Fibroblast of skin of right biceps (primary cell): ENCODE measurements at places on chromosomes 6 and 20.

- no peak for DNase-seq
Measured at GRCh38 chr6:127951172-127951917, 50.5 kb upstream of the THEMIS start.

GRCh38 chr6:70957284-70957617 lies 391 bp upstream of the B3GAT2 start:
- no peak for DNase-seq

DNA sequence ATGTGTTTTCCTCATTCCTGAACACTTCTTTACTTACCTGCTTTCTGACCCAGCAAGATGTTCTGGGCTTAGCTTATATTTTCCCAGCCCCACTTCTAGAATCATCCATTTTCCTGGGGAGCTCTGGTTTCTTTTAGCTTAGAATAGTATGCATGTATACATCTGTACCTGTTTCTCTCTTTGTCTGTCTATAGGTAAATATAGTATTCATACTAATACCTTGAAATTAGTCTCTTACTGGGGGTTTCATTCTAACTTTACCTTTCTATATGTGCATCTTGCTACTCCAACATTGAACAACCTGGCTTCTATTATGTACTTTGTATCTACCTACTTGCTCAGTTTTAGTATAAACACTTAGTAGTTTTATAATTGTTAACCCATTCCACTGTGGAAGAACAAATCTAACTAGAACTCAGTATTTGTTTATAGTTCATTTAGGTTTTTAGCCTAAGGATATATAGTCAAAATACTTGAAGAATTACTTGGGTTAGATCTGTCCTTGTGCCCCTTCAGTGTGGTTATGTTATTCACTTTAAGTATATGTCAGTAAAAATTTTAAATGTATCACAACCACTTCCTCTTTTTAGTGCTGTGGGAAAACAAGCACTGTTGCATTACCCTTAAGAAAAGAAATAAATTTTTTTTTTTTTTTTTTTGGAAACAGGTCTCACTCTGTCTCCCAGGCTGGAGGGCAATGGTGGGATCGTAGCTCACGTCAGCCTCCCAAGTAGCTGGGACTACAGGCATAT lies 54.0 kb downstream of the ASXL1 start:
- DNase-seq, result no peak

- no peak for DNase-seq
Measured at GRCh38 chr6:13495112-13495776, 7.8 kb upstream of the GFOD1 start.

DNA sequence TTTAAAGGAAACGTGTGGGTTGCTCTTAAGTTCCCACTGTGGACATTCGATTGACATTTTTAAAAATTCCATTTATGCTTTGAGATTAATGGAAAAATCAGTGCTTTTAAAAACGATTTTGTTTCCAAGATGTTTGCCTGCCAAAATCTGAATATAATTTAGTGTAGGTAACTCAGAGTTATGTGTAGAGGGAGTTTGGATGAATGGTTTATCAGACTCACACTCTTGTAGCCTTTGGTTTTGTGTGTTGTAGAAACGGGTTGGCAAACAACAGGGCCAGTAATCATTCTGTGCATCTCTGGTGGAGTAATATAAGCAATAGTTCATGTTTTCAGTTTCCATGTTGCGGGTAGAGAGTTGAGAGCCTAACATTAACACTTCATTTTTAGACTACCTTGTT lies 140.6 kb downstream of the RPS12 start:
- no peak for DNase-seq

- DNase-seq, result no peak
Measured at GRCh38 chr6:89859744-89860143, 30.1 kb downstream of the CASP8AP2 start.

DNA sequence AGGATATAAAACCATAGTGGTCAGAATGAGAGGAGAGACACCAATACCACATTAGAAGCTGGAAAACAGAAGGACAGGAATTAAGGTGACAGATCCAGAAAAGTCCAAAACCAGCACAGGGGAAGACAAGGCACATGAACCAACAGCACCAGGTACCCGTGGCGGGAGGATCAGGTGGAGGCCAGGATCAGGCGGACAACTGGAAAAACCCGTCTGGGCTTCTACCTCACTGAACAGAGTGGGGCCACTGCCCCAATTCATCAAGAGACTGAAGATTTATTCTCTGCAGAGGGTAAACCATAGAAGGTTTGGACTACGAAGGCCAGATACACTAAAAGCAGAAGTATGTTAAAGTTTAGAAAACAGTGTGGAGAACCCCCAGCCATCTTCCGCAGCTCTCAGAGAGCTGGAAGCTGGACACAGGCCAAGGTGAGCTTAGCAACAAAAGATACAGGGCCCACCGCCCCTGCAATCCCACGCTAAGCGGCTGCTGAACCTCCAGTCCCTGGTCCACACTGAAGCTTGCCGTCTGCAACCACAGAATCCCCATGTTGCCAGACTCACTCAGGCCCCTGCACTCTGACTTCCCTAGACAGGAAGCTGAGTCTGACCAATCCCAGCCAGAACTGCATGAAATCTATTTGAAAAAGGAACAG lies 29.9 kb downstream of the ABHD12 start:
- peak; percentile 59 for DNase-seq

DNA sequence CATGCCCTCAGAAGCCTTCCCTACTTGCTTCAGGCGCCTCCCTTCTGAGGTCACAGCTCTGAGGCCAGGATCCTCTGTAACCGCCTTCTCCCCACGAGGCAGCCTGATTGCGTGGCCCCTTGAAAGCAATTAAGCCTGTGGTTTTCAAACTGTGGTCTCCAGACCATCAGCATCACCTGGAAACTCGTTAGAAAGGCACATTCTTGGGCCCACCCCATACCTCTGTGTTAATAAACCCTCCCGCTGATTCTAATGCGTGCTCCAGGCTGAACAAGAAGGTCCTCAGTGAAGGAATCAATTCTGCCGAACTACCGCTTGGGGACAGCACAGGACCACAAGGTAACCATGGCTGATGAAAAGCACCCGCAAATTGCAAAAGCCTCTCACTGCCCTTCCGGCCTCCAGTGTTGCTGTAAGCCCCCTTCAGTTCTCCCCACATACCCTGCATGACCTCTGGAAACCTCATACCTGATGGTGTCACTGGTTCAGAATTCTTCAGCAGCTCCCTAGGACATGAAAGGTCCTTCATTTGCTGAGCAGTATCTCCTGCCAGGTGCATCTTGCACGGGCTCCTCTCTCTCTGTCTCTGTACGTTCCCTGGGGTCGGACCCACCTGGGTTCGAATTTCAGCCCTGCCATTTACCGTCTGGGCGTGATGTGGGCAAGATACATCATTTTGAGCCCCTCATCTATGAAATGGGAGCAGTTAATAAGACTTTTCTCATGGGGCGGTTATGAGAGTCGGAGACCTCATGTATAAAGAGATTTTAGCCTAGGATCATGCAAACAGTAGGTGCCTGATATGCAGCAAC lies 93.3 kb upstream of the RNF24 start:
- DNase-seq, result peak; percentile 87

- DNase-seq, result peak; percentile 10
Measured at GRCh38 chr6:149319422-149319821, 1.9 kb downstream of the TAB2 start.

- no peak for DNase-seq
Measured at GRCh38 chr6:99614430-99615186, 8.0 kb downstream of the PRDM13 start.

DNA sequence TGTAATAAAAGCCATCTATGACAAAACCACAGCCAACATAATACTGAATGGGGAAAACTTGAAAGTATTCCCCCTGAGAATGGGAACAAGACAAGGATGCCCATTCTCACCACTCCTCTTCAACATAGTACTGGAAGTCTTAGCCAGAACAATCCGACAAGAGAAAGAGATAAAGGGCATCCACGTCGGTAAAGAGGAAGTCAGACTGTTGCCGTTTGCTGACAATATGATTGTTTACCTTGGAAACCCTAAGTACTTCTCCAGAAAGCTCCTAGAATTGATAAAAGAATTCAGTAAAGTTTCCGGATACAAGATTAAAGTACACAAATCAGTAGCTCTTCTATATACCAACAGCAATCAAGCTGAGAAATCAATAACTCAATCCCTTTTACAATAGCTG lies 14.0 kb upstream of the RUNX2 start:
- no peak for DNase-seq

GRCh38 chr6:17863901-17864754 lies 123.3 kb downstream of the KIF13A start:
- peak; percentile 88 for DNase-seq

DNA sequence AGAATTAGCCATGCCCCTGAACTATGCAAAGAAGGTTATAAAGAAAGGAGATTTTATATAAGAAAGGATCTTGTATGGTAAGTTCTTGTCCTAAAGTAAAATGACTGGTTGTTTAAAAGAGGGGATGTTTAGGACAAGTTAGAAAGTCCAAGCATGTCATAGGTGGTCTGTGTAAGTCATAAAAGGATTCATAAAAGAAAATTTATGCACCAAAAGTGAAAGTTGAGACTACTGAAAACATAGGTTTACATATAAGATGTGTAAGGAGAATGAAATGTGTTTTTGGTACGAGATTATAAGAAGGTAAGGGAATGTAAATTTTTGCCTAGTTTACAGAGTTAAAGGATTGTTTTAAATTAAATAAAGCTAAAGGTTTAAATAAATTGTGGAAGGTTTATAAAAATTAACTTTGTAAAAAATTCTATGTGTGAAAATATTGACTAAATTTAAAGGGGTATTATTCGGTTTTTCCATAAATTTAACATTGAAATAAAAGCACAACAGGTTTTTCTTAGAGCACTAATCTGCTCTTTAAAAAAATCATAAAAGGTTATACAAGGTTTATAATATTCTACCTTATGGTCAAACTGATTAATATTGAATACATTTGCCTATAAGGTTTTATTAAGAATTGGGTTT lies 93.6 kb upstream of the UST start:
- peak; percentile 12 for DNase-seq

- no peak for DNase-seq
Measured at GRCh38 chr6:137390334-137390733, 103.9 kb downstream of the OLIG3 start.

GRCh38 chr6:15930207-15930606 lies 198.7 kb upstream of the MYLIP start:
- no peak for DNase-seq

- peak; percentile 5 for DNase-seq
Measured at GRCh38 chr6:3088446-3088845, 20.2 kb downstream of the RIPK1 start.

DNA sequence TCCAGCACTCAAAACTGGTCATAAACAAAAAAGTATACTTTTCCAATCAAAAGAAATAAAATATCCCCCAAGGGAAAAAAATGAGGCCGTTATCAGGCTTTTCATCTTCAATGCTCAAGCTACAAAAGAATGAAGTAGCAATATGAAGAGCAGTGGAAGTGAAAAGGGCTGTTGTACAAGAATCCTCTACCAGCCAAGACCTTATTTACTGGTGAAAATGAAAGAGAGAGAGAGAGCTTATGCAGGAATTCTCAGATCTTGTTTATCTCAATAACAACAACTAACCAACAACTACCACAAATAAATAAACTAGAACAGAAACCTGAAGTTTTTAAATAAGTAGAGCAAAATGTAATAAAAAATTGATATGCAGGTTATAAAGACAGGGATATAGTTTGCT lies 400.6 kb downstream of the HDGFL1 start:
- no peak for DNase-seq

DNA sequence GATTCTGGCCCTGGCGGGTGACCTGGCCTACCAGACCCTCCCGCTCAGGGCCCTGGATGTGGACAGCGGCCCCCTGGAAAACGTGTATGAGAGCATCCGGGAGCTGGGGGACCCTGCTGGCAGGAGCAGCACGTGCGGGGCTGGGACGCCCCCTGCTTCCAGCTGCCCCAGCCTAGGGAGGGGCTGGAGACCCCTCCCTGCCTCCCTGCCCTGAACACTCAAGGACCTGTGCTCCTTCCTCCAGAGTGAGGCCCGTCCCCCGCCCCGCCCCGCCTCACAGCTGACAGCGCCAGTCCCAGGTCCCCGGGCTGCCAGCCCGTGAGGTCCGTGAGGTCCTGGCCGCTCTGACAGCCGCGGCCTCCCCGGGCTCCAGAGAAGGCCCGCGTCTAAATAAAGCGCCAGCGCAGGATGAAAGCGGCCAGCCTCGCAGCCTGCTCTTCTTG lies 868 bp upstream of the SLC2A4RG start:
- DNase-seq, result peak; percentile 17

- DNase-seq, result no peak
Measured at GRCh38 chr20:48319943-48320584, 507.7 kb downstream of the PREX1 start.

DNA sequence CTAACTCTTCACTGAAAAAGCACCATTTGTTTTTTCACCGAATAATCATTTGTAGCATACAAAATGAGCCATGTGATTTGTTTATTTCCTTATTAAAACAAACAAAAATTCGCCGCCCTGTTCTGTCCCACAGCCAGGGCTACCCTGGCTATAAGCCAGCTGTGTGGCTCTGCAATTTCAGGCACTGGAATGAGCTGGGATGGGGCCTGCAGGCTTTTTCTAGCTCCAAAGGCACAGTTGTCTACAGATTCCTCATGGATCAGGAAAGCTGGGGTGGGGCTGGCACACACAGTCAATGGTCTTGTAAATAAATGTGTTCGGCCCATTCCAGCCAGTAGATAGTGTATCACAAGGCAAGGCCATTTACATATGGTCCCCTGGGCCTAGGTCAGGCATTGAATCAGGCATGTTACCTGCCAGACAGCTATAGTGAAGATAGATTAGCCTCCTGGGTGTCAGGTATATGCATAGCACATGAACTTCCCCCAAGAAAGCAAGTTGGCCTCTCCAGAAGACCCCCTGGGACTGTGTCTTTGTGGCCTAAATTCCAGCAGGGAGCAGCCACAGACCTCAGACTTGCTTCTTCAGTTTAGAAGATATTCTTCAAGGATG lies 608.9 kb downstream of the MAFB start:
- DNase-seq, result no peak

GRCh38 chr6:163672710-163673109 lies 258.2 kb downstream of the QKI start:
- DNase-seq, result no peak

DNA sequence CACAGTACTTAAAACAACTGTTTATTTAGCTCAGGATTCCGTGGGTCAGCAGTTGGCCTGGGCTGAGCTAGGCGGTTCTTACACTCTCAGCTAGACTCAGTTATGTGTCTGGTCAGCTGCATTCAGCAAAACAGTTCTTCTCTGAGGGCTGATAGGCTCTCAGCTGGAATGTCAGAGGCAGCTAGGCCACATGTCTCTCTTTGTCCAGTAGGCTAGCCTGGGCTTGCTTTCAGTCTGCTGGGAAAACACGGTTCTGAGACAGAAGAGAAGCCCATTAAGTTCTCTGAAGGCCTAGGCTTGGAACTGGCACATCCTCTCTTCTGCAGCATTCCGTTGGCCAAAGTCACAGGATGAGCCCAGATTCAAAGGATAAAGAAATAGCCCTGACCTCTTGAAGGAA lies 65.6 kb downstream of the TULP4 start:
- DNase-seq, result peak; percentile 31

- DNase-seq, result no peak
Measured at GRCh38 chr6:136747507-136747906, 44.8 kb downstream of the MAP3K5 start.

DNA sequence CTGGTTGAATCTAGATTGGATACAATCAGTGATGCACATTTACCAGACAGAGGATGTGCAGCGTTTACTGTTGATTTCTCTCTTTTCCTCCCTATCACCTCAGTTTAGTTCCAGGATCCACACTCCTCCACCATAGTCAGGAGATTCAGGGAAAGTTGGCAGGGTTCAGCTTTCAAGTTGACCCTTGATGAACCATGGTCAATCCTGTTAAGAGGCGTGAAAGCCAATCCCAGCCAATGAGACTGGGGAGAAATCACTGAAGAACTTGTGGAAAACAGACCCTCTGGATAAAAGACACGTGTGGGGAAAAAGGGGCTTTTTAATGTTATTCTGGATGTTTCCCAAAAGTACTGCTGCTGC lies 19.2 kb upstream of the SCP2D1 start:
- DNase-seq, result no peak
